ENCODE measurements at places on chromosomes 3 and 15. TPM values are rescaled to one million over a fixed set of nuclear protein-coding genes. Genes with fewer than 3 reads are reported as not detected.

The CNOT10 gene
- 23.1 TPM for total RNA-seq

The TRPM1 gene
- 3.2 TPM for total RNA-seq

DNA sequence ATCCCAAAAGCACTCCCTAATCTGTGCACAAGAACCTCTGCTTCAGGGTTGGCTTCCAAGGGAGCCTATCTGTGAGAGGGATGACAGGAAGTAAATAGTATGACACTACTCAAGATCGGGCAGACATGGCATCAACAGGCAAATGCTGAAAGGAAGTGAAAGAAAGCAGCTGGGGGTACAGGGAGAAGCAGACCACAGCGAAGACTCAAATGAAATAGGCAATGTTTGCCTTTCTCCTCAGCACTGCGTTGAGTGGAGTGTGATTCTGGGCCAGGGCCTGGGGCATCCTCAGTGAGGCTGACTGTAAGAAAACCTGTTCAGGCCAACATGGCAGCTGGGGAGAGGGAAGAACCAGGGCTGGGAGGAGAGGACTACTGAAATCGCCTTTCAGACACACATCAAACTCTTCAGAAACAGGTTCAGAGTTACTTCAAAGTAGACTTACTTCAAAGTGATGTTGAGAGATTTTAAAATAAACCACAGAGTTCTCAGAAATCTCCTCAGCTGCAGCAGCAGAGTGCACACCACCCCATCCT, 96.6 kb downstream of the SLC9A9 start:
- no peak for DNase-seq

DNA sequence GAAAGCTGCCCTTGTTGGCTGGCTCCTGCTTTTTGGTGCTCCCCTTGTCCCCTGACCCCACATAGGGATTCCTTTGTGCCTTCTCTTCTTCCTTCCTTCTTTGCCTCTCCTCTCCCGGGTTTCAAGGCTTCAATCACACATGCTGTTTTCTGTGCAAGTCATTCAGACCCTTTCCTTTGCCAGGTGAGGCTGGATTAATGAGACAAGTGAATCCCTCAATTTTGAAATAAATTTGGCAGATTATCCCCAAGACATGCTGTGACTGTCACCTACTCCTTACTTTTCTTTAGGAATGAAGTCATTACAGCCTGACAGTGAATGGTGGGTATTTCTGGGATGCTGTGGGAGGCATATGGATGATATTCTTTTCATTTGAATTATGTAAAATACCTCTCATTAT, 259.0 kb upstream of the RGMA start:
- DNase-seq = no peak

Data from G401 (cell line).